ENCODE measurements at places on chromosomes 13 and 19.

DNA sequence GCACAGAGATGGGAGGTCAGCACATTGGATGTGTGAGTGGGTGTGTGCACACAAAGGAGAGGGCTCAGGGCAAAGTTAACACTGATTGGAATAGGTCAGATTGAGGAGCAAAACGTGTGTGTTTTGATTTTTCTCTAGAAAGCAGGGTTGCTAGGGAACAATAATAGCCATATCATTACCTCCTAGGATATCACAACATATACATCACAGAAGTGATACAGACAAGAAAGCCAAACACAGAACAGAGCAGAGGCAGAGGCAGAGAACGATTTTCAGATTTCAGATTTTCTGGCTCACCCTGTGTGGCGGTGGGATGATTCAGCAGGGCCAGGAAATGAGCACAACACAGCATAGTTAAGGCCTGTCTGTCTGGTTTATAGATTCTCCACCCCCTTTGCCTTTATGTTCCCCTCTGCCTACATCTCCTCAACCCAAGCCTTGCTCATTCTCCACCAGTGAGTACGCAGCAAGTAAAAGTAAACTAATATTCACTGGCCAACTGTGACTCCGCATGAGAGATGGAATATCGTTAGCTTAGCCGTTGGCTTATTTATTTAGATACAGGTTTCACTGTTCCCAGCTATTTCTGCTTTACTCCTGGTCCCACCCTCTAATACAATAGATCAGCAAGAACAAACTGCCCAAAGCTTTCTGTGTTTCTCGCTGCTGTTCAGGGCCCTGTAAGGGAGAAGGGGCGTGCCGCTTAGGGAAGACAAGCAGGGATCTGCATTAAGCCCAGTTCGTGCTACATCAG, 182.7 kb upstream of the TSC22D1 start:
- DNase-seq, result peak; percentile 57

DNA sequence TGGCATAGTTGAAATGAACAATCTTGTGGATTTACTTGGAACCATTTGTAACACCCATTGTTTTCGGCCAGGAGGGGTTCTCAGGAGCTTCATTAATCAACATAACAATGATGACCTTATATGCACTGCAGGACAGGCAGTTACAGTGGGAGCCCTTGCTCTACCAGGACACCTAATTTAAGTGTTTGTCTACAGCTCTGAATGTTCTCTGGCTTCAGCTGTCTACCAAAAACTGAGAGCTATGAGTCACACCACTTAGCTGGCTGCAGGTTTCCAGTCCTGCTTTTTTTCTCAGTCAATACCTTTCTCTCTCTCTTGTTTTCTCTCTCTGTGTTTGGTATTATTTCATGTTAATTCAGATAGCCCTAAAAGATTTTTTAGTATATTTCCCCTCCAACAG, 105.4 kb upstream of the MBNL2 start:
- no peak for DNase-seq

- DNase-seq, result peak; percentile 7
Observed at GRCh38 chr13:108915634-108916512, 286.5 kb downstream of the MYO16 start.

GRCh38 chr19:31334101-31334848, 15.0 kb downstream of the TSHZ3 start:
- DNase-seq, result no peak

GRCh38 chr19:10884274-10884673, 12.9 kb downstream of the CARM1 start:
- no peak for DNase-seq

DNA sequence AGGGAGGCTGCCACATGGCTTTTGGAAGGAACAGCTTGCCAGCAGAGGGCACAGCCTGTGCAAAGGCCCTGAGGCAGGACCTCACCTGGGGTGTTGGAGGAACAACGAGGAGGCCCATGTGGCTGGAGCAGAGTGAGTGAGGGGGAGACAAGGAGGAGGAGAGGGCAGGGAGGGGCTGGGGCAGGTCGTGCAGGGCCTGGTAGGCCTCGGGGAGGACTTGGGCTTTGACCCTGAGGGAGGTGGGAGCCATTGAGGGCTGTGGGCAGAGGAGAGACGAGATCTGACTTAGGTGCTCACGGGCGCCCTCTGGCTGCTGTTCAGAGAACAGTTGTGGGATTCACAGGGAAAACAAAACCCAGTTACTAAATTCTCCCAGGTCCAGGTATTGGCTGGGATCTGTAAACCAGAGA, 25.2 kb downstream of the ZNRF4 start:
- DNase-seq, result no peak

DNA sequence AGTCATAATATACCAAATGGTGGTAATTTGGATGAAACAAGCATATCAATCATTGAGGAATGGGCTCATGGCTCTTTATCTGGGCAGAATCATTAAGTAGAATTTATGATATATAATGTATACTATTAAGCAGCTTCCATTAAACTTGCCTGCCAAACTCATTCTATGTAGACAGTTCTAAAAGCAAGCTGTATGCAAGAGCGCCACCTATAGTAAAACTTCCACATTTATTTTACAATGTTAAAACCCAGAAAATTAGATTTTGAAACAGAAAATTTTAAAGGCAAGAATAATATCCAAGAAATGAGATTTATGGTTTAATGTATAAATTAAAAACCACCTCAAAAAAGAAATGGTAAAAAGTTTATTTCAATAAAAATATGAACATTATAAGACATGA, 161.5 kb downstream of the MZT1 start:
- DNase-seq, result no peak

DNA sequence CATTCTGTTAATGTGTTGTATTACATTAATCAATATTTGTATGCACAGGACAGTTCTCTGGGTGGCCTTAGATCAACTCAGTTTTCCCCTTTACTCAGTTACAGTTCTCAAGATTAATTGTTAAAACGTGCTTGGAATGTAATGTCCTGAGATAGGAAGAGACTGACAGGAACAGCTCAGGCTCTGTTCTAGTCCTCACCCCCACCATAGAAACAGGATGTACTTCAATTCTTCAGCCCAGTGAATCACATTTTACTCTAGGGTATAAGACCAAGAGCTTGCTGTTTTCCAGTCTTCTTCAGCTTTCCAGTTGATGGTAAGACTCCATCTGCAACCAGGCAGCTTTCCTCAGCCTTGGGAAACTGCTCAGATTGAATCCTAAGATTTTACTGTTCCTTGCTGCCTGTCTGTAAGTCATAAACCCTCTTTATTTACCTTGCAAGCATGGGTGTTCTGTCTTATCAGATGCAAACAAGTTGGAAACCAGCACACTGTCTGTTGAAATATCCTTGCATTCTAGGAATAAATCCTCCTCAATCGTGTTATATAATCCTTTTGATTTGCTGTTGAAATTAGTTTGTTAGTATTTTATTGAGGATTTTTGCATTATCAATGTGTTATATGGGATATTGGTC, 836.9 kb upstream of the PCDH9 start:
- DNase-seq, result no peak

GRCh38 chr13:47396915-47397314, 500.1 kb upstream of the HTR2A start:
- no peak for DNase-seq

- no peak for DNase-seq
Observed at GRCh38 chr19:41714598-41714997, 6.2 kb downstream of the CEACAM5 start.

DNA sequence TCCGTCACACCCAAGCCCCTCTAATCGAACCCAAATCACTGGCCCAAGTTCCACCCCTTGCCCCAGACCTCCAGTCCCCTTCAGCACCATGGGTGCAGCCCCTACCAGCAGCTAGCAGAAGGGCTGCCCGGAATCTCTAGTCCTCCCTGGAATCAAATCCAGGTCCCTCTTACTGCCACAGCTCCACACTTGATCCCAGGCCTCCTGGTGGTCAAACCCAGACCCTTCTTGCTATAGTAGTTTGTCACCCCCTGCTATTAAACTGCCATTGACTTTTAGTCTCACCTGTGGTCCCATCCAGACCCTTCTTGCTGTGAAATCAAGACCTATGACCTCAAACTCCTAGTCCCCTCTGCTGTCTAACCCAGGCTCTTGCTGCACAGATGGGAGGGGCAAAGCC, 8.7 kb downstream of the HIPK4 start:
- DNase-seq, result no peak

GRCh38 chr13:35978607-35979316, 152.4 kb downstream of the DCLK1 start:
- peak; percentile 38 for DNase-seq

- DNase-seq, result no peak
Observed at GRCh38 chr13:20519875-20520274, 5.8 kb downstream of the CRYL1 start.

DNA sequence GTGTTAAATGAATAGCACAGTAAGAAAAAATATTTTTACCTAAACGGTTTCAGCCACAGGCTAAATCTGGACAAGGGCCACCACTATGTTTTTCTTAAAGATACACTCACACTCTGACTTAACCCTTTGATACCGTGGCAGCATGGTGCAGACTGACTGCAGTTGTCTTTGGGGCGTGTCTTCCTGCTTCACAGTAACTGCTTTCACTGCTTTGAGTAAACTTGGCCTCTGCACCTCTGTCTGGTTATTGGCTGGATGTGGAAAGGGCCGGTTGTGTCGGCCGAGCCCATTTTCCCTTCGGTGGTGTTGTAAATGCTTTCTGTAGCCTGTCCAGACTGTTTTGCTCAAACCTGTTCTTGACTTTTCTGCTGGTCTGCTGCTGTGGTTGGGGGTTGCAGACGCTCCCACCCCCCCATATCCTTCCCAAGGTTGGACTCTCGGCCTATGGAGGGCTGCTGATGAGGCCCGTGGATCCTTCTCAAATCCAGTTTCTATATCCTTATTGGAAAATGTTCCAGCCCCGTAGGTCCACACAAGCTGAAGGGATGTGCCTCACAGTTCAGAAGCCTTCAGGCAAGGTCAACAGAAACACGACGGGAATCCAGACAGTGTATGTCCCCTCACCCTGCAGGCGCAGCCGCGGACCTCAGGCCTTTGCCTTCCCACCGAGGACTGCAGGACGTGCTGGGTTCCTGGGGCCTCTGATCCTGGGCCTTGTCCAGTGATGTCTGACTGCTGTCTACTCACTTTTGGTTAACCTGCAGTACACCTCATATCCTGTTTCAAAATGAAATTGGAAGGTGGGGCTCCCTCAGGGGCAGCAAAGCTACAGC, 90.2 kb upstream of the RNF113B start:
- DNase-seq, result no peak

DNA sequence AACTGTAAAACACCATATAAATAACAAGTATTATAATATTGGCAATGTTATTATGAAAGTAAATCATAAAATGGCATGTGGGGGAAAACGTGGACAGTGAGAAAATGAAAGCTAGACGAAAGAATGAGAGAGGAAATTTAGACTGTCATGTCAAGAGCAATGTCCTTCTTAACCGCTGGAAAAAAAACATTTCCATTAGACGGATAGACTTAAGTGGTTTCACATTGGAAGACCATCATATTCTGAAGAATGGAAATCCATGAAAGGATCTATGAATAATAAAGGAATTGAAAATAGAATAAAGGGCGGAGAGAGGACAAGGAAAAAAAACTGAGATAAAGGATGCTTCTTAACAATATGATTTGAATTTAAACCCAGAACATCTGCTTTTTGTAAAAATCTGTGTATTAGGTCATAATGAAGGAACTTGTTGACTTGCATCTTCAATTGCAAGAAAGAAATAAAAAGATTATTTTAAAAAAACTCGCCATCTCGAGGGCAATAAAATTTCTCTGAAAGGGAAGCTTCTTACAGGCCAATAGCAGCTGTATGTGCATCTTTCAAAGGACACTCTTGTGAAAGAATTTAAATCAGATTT, 90.6 kb downstream of the SPRY2 start:
- no peak for DNase-seq

DNA sequence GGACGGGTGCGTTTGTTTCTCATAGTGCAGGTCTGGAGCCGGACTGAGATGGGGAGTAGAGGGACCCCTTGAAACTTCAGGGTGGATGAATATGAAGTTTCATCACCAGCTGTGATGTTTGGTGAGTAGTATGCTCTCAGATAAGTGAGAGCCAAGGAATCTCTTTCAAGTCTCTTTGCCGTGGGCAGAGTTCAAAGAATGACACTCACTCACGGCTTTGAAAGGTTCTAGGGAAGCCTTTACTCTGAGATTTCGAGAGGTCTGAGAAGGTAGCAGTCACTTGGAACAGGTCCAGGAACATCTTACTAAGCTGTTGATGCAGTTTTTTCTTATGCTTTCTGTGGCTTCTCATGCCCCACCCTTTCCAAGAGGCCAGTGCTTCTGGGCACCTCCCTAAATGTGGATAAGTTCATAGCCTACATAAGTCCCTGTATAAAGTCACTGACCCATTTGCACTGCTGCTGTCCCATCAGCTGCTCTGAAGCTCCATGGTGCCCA, at the start of gene IGFL2:
TSS of gene IGFL2 (plus strand) at position 448 of the 498 bp plus-strand sequence. CDS start at position 489, 41 bp downstream.
- DNase-seq, result peak; percentile 31

- no peak for DNase-seq
Observed at GRCh38 chr13:36108342-36108741, 22.8 kb downstream of the DCLK1 start.

- DNase-seq, result peak; percentile 8
Observed at GRCh38 chr13:27481766-27482165, 31.4 kb upstream of the MTIF3 start.

GRCh38 chr13:68727798-68728197, 1379.8 kb upstream of the ATXN8OS start:
- no peak for DNase-seq

DNA sequence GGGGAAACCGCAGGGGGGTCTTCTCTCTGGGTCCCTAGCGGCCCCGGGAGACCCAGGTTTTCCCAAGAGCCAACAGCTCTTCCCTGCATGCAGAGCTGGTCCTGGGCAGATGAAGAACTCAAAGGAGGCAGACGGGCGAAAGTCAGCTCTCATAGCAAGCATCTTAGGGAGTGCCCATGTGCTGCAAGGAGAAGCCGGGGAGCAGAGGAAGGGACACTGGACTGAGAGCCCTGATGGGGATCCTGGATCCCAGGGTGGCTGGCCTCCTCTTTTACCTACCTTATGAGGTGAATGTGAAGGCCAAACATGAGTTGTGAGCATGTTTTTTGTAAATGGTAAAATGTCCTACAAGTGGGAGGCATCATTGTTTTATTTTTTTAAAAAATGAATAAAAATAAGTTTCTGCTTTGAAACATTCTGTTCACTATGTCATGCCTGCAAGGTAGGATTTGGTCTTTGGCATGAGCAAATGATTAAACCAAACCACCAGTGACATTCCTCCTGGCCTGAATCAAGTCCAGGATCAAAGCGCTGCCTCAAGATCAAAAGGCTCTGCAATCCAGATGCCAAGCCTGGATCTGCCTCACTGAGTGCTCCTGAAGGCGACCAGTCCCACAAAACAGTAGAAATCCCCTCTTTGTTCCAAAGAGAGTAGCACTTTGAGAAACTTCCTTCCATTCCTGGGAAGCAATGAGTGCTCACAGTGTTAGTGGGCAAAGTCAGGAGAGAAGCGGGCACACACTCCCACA, 92.2 kb upstream of the SERP2 start:
- no peak for DNase-seq

GRCh38 chr13:25943658-25944057, 108.2 kb downstream of the SHISA2 start:
- DNase-seq, result no peak

DNA sequence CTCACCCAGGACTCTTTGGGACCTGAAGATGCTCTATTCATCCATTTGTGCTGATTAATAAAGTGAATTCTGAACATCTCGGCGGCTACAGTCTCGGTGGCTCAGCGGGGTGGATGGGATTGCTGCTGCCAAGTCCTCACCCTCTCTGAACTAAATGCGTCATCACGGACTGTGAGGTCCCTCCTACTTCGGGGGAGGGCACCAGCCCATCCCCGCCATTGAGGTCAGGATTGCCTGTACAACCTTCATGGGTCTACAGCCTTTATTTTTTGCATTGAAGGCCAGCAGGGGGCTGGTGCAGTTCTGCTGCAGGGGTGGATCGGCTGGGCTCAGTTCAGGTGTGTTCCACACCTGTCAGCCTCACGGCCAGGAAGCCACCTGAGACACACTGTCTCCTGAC, 181.8 kb downstream of the COL4A1 start:
- no peak for DNase-seq

GRCh38 chr13:38530492-38530891, 156.4 kb upstream of the FREM2 start:
- DNase-seq, result no peak

All from DMS79 treated with DMSO at 0.1 percent for 48 hours (cell line).